ENCODE measurements at places on chromosomes 7 and 10.

- DNase-seq: no peak
Observed at GRCh38 chr7:71558806-71559613, 427.1 kb downstream of the GALNT17 start.

DNA sequence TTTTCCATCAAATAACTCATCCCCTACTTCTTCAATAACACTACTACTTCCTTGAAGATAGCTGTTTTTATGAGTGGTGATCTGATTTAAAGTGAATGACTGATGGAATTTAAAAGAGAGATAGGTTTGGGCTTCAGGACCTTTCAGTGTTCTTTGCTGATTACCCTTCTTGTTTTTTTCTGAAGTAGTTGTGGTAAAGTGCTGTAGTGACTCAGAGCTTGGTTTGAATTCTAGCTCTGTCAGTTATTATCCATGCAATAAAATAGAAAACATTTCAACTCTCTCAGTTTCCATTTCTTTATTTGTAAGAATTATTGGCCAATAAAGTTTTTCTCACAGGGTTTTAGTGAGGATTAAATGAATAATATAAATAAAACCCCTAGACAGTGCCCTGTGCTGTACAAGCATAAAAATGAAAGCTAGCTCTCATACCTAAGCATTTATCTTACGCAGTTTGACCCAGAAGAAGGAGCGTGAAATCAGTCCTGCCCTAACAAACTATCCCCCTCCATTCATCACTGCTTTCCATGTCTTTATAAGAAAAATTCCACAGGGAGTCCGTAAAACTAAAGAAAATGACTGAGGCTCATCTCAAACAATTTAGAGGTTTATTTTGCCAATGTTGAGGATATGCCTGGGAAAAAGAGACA lies 25.1 kb upstream of the AKAP9 start:
- DNase-seq: no peak

- DNase-seq: no peak
Observed at GRCh38 chr10:84391326-84391725, 62.9 kb downstream of the CCSER2 start.

DNA sequence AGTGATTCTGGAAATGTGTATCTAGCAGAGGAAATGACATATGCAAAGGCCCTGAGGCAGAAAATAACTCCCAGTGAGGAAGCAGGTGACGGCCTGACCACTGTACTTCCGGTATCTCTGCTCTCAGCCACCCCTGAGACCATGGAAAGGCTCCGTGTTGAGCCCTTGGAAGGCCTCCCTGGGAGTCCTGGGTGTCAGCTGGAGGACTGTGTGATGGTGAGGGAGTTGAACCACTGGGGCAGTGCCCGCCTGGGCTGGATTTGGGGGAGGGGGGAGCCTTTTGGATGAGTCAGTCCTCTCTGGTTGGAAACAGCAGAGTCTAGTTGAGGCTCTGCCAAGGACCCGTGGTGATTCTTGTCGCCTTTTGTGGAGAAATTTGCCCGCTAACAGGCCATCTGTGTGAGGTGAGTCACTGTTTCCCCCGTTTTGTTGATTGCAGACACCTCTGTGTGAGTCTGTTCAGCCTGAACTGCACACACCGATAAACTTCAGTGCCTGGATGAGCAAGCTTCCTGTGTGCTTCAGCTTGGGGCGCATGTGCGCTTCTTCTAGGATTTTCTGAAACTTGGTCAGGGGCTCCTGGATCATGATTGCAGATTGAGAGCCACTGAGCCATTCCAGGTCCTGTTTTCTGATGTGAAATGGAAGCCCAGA lies 98.6 kb downstream of the GRK5 start:
- DNase-seq: peak; percentile 88

- DNase-seq: no peak
Observed at GRCh38 chr7:30173058-30173897, 38.5 kb downstream of the MTURN start.

- DNase-seq: no peak
Observed at GRCh38 chr10:43262397-43262901, 4.4 kb downstream of the RASGEF1A start.

DNA sequence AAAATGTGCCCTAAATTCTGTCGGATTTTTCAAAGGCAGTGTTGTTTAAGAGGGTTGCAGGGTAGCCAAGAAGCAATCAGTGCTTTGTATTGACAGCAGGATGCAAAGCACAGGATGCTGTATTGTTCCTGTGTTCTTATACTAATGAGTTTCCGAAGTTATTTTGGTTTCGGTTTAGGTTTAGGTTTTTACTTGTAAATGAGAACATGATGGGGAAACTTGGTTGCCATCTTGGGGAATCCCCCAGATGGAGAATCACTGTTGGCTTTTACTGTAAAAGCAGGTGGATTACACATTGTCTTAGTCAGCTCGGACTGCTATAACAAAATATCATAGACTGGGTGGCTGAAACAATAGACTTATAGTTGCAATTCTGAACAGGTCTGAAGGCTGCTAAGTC lies 72.1 kb downstream of the INHBA start:
- no peak for DNase-seq

DNA sequence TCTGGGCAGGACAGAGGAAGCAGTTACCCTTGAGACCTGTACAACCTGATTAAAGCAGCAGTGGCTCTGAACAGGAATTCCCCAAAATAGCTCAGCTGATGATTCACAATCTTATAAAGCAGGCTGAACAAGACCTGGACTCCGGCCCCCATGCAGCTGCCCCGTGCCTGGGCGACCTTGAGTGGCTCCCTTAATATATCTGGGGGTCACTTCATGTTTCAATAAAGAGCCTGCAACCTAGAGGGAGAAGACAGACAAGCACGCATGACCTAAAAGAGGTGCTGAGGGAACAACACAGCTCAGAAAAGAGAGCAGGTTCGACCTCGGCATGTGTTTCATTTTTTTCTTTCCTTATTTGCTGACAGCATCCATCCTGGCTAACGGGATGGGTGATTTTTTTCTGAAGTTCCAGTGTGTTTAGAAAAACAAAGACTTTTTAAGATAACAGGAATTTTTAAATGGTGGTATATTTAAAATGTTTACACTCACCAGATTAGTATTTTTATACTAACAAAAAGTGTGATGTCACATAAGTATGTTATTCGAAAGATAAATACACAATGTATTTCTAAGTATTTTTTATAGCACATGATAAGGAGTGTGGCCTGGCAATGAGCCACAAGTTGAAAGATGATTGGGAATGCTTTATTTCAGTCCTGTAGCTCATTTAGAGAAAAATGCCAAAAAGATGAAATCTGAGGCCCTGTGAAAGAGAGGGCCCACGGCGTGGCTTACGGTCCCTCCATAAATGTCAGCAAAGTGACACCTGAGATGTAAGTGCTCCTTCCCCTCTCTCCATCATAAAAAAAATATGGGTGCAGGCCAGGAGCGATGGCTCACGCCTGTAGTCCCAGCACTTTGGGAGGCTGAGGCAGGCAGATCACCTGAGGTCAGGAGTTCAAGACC lies 161.3 kb downstream of the SLIT1 start:
- no peak for DNase-seq

DNA sequence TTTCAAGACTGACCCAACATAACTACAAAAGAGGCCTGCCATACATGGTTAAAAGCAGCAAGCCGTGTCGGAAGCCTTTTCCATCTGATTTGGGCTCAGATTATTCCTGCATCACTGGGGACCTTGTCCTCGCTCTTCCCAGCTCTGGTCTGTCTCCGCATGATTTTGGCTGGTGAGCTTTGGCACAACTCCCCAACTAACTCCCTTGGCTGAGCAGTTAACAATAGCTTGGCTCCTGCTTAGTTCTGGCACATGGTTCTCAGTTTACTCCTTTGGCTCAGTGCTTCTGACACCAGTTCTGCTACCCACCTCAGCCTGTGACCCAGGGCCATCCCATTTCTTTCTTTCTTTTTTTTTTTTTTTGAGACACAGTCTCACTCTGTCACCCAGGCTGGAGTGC lies 17.0 kb downstream of the AGK start:
- DNase-seq: no peak

DNA sequence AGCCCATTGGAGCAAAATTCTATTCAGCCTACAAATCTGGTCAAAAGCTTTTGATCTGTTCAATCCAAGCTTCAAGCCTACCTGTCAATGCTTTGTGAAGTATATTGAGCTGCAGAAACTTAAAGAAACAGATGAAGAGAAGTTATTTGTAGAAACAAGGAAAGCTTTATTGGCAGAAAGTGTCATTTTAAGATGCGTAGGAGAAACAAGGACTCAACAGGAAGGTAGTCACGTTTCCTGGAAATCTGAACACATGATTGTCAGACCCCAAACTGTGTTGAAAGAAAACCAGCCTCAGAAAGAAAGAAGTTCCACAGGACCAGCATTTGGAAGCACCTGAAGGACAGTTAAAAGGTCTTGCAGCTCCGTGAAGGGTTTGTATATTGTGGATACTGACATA lies 34.8 kb upstream of the PURB start:
- DNase-seq: no peak

DNA sequence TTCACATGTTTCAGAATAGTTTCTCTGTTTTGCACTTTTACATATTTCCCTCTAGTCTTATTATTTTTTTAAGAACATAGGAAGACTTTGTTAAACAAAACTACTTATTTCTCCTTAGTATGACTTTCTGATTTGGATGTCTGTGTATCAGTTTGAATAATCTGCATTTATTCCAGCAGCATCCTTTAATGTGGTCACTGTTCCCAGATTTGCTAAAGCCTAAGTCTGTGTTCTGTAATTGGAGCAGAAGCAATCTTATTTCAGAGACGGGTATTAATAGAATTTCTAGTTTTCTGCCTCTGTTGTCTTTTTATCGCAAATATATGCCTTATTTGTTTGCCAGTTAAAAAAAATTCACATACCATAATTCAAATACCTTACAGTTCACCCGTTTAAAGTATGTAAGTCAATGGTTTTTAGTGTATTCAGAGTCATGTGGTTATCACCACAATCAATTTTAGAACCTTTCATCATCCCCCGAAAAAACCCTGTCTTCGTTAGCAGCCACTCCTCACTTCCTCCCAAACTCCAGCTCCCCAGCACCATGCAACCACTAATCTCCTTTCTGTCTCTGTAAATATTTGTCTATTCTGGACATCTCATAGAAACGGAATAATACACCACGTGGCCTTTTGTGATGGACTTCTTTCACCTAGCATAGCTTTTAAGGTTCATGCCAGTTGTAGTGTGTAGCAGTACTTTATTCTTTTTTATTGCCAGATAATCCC lies 58.7 kb downstream of the INPP5F start:
- DNase-seq: no peak

GRCh38 chr7:114413761-114414155 lies 857 bp upstream of the FOXP2 start:
- no peak for DNase-seq

- DNase-seq: no peak
Observed at GRCh38 chr10:74748468-74749031, 77.8 kb upstream of the KAT6B start.

DNA sequence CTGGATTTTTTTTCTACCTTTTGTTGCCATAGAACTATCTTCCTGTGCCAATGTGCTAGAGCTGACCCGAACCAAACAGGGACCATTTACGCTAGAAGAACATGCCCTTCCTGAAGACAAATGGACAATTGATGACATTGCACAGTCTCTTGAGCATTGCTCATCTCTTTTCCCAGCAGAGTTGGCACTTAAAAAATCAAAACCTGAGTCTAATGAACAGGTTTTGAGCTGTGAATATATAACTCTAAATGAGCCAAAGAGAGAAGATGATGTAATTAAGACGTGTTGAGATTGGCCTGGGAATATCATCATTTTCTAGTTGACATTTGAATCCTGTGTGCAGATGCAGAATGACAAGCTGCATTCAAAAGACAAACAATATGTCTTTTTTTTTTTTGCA lies 37.1 kb downstream of the TRUB1 start:
- DNase-seq: no peak

DNA sequence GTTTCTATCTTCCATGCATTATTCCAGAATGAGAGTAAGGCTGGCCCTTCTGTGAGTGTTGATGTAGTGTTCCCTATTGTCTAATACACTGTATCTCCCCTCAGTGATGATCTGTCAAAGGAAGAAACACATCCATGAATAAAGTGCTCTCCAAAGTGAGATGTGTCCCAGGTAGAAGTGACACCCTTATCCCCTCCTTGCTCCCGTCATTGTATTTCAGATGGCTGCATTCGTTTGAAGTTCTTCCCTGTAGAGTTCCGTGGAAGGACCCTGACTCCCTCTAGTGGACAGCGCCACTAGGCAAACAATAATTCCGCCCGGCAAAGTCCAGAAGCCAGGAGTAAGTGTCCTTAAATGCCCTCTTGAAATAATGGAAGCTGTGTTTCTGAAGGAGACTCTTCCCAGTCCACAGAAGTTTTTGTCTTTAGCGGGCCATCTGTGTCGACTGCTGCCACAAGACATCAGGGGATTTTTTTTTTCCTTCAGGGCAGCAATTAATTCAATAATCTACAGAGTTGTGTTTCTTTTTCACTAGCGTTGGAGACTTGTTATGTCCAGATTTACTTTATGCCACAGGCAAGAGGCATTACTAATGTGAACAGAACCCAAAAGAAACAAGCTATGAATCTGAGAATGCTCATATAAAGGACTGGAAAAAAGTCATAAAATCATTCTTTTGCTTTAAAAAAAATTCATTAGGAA lies 64.6 kb downstream of the THNSL1 start:
- DNase-seq: peak; percentile 77

DNA sequence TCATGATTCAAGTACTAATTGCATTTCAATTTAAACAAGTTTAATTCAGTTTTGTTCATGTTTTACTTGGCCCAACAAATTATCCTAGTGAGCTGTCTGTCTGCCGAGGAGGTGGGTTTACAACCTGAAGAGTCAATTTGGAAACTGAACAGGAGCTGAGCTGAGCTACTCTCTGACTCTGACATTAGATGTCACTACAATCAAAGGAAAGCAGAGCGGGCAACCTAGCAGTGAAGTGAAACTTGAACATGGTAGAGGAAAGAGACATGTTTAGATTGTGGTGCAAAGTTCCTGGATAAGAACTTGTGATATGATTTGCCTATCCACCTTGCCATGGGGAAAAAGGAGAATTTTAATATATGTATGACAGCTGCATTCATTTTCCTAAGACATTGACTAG lies 9.6 kb upstream of the AGR3 start:
- no peak for DNase-seq

- no peak for DNase-seq
Observed at GRCh38 chr7:8303904-8304528, 42.0 kb upstream of the ICA1 start.

- DNase-seq: no peak
Observed at GRCh38 chr10:117159390-117159789, 21.3 kb upstream of the VAX1 start.

- no peak for DNase-seq
Observed at GRCh38 chr10:58201704-58202103, 66.0 kb downstream of the IPMK start.

- DNase-seq: no peak
Observed at GRCh38 chr10:129784291-129784690, 179.8 kb downstream of the EBF3 start.

All from stimulated activated CD8-positive, alpha-beta memory T cell treated with anti-CD3 and anti-CD28 coated beads, Interleukin-4, amount 100 ng/mL, for 48 hours (primary cell).